SW480 (cell line): ENCODE measurements at places on chromosomes 4 and X.

DNA sequence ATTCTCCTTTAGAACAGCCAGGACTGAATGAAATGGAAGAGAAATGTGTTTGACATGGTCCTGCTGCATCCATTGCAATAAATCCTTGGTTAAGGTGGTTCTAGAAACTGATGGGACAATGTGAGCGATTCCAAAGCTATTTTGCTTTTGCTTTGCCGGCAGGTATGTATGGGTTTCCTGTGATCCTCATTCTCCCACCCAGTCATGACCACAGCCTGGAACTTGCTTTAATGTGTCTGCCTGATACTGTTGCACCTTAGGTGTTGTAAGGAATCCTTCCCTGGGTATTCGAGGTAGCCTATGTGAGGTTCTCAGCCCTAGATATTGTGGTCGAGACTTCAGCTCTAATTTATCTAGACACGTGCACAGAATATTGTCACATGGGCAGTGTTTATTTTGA is 86.1 kb downstream of the ZNF518B start:
- DNase-seq = no peak

DNA sequence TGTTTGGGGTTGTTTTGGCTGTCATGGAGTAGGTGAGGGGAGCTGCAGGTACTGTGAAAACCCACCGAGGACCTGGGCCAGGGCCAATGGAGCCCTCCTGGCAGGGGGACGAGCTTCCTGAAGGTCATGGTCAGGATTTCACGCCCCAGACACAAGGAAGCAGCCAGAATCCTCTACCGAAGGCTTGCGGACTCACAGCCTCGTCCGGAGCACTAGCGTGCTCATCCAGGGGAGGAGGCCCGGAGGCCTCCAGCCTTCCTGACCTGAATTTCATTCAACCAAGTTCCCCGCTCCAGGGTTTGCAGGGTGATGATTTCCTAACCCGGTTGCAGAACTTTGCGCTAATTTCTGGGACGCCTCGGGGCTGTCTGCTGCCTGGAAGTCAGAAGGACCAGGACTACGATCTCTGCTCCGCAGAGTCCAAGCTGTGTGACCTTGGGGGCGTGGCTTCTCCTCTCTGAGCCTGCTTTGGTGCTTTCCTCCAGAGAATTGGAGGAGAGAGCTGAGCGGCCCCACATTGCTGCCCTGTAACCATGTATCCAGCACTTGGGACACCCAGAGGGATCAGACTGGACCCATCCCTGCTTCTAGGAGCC is 56.2 kb upstream of the ADRA2C start:
- DNase-seq = no peak

- DNase-seq = no peak
Measured at GRCh38 chr4:58138786-58139668, 1028.8 kb upstream of the IGFBP7 start.

DNA sequence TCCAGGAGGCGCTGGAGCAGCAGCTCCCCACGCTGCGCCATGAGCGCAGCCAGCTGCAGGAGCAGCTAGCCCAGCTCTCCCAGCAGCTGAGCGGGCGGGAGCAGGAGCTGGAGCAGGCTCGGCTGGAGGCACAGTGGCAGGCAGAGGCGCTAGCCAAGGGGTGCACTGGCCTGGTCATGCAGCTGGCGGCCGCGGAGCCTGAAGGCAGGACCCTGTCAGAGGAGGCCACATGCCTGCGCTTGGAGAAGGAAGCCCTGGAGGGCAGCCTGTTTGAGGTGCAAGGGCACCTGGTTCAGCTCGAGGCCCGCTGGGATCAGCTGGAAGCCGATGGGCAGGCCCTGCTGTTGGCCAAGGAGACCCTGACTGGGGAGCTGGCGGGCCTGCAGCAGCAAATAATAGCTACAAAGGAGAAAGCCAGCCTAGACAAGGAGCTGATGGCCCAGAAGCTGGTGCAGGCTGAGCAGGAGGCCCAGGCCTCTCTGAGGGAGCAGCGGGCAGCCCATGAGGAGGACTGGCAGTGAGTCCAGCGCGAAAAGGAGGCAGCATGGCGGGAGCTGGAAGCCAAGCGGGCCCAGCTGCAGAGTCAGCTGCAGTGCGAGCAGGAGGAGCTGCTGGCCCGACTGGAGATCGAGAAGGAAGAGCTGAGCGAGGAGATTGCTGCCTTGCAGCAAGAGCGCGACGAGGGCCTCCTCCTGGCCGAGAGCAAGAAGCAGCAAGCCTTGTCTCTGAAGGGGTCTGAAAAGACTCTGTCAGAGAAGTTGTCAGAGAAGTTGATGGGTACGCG is 13.6 kb downstream of the SMIM10L2A start:
- DNase-seq = no peak

DNA sequence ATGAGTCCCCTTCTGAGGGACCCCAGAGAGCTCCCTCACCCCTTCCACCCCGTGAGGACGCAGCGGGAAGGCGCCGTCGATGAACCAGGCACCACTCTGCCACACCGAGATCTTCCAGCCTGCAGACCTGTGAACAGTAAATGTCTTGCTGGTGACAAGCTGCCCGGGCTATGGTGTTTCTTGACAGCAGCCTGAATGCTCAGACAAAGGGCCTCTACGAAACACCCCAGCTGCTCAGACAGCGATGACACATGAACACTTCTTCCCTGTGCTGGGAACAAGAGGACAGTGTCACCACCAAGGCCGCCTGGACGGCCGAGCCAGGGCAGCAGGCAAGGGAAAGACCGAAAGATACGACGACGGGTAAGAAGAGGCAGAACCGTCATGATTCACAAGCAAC is 30.6 kb upstream of the GTPBP6 start:
- DNase-seq = no peak

GRCh38 chrX:153693216-153694086 is 5.7 kb downstream of the SLC6A8 start:
- no peak for DNase-seq

GRCh38 chr4:153067376-153067775 is 131.3 kb downstream of the FHDC1 start:
- peak; percentile 75 for DNase-seq

DNA sequence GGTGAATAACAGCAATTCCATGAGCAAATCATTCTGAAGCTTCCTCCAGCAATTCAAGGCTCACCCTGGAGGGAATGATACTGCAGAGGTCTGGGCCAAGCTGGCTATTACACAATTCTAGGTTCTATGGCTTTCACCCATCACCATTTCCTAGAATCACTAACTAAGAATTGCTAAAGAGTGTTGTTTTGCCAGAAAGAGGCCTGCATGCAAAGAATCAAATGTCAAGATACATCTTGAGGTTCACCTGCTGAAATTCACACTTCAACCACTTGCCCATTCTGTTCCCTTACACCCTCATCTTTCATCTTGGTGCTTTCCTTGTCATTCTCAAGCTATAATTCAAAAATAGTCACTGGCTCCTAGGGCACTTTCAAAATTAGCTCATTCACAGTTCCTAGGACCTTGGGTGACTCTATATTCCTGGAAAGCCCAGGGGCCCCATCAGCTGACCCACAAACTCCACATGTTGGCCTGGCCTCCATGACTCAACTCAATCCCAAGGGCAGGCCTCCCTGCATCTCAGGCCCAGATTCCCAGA is 7.0 kb downstream of the APBB2 start:
- DNase-seq = no peak

DNA sequence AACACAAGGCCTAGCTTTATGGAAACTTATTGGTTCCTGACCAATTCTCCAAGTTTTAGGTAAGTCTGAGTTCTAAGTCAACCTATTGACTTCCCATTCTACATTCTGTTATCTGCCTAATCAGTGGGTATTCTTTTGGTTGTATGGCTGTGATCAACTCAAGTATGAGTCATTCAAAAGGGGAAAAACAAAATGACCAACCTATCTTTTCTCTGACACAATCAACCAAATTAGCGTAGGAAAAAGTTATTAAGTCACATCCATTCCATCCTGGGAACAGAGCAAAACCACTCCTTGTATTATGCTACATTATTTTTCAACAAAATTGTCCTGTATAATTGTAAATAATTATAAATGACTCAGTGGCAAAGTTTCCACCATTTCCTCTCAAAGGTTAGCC is 136.2 kb downstream of the SHROOM4 start:
- DNase-seq = no peak

GRCh38 chrX:133726211-133726630 is 259.2 kb downstream of the GPC3 start:
- peak; percentile 56 for DNase-seq

GRCh38 chr4:36004204-36004851 is 240.0 kb downstream of the ARAP2 start:
- DNase-seq = no peak

- no peak for DNase-seq
Measured at GRCh38 chr4:151674804-151675391, 85.9 kb downstream of the GATB start.

- no peak for DNase-seq
Measured at GRCh38 chrX:7714351-7714750, 128.6 kb upstream of the VCX start.

DNA sequence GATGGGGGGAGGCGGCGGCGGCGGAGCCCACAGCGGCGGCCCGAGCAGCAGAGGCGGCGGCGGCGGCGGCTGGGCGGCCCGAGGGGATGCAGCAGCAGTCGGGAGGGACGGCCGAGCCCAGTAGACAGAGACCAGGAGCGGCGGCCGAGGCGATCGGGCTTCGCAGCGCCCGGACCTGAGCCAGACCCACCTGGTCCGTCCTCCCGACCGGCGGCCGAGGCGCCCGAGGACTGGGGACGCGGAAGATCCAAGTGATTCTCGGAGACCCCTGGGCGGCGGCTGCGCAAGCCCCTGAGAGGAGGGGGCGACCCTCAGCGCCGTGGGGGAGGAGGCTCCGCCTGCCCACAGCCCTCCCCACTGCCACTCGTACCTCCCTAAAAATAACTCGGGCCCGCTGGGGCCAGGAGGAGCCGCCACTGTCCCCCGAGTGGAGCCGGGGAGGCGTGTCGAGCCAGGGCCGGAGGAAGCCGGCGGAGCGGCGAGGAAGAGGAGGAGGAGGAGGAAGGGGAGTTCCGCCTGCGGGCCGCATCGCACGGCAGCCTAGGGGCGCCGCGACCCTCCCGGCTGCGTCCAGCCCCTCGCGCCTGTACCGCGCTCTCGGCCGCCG is 608 bp downstream of the RAPGEF2 start:
- DNase-seq = peak; percentile 32

DNA sequence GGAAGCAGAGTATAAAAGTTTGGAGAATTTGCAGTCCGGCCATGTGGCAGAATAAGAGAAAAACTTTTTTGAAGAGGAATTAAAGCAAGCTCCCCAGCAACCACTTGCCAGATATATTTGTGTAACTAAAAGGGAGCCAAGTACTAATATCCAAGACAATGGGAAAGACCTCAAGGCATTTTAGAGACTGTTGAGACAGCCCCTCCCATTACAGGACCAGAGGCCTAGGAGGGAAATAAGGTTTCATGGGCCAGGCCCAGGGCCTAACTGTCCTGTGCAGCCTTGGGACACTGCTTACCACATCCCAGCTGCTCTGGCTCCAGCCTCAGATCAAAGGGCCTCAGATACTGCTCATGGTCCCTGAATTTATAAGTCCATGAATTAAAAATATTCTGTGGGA is 659.4 kb downstream of the PCDH19 start:
- DNase-seq = no peak

GRCh38 chr4:20289782-20290181 is 38.1 kb downstream of the SLIT2 start:
- no peak for DNase-seq

- DNase-seq = no peak
Measured at GRCh38 chr4:31374256-31374960, 654.2 kb downstream of the PCDH7 start.

DNA sequence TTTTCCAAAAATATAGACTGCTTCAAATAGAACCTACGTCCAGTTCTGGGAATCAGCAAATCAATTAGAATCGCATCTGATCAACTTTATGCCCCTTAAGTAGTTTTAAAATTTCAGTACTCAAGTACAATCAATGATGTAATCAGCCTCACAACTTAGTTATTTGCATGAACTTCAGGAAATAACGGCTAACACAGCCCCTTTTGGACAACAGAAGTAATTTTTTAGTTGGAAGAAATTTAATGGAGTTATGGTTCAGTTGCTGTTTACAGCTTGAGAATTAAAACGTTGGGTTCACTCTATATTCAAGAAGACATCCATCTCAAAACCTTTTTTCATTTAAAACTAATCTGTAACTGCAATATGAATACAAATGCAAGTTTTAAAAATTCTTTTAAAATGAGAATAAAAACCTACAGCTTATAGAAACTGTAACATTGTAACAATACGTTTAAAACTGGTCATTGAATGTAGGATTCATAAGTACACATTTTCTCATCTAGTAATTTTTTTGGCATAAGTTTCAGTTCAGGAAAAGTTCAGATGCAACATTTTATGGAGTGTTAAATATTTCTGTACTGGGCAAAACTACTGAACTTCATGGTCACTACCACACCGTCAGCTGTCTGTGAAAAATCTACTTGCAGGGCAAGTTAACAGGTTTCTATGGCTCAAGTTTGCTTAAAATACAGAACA is 956 bp downstream of the TAPT1 start:
- peak; percentile 14 for DNase-seq

- DNase-seq = peak; percentile 62
Measured at GRCh38 chr4:83356899-83357661, 22.4 kb upstream of the HPSE start.

GRCh38 chr4:176377780-176378179 is 58.0 kb downstream of the SPCS3 start:
- DNase-seq = peak; percentile 62

- peak; percentile 18 for DNase-seq
Measured at GRCh38 chr4:126604268-126604867, 1028.4 kb upstream of the INTU start.

- no peak for DNase-seq
Measured at GRCh38 chr4:62450740-62451139, 1250.6 kb downstream of the ADGRL3 start.

- no peak for DNase-seq
Measured at GRCh38 chrX:50801135-50801534, 12.9 kb downstream of the SHROOM4 start.

- peak; percentile 1 for DNase-seq
Measured at GRCh38 chr4:66906314-66906713, 639.0 kb downstream of the CENPC start.

DNA sequence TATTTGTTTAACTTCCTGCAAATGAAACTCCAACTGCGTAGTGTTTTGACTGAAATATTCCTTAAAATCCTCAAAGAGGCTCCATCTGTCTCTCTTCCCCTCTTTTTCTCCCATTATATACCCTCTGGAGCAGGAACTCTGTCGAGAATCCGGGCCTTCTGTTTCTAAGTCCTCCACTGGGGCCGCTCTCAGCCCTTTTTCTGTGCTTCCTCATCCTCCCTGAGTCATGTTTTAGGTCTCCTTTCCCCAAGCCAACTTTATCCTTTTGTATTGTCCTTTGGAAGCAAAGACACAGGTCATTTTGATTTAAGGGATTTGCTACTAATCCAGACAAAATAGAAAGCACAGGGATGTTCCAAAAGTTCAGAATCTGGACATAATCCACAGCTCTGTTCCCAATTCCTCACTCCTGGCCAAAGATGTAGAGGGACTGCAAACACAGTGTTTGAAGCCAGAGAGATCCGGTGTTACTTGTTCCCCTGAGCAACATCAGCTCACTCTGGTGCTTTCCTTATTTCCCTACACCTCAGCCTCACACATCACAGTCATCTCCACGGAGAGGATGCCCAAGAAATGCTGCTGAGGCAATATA is 131.0 kb upstream of the KLF3 start:
- DNase-seq = no peak

- no peak for DNase-seq
Measured at GRCh38 chr4:136706942-136707341, 825.4 kb downstream of the PCDH18 start.
